Type B pancreatic cell (in vitro differentiated cells): ENCODE measurements at places on chromosomes 5 and 9. TPM values are rescaled to one million over a fixed set of nuclear protein-coding genes. Genes with fewer than 3 reads are reported as not detected.

ACTBL2 gene
- not detected in 2 replicates for total RNA-seq

ATP6V1G1 gene
- total RNA-seq, result 110 and 147 TPM in 2 replicates

GRCh38 chr5:95382801-95383200 lies 8.4 kb upstream of the FAM81B start:
- H3K27me3 ChIP-seq, result no peaks in the 10 kb centered on the region
- peak overlapping the region; percentile 1 for H3K27ac ChIP-seq
- peak overlapping the region; percentile 19 for H3K4me3 ChIP-seq
- no peak for DNase-seq
- H3K4me1 ChIP-seq, result peaks cover 14% of the 10 kb centered on the region

IQGAP2 gene
- 20.2 and 24.7 TPM in 2 replicates for total RNA-seq

DNA sequence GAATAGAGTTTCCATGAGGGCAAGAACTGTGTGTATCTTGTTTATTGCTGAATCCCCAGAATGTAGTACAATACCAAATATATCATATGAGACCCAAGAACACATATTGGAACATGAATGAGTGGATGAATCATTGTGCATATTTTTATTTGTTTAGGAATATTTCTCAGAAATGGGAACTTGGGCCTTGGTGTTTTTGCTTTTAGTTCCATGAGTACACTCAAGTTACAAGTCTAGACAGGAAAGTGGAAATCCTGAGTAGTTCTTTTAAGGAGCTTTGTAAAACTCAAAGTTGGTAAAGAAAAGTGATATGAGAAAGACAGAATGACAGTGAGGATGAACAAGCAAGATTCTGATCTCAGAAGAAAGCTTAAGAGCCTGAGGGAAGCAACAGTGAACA lies 647.0 kb downstream of the EFNA5 start:
- peaks cover 3% of the 10 kb centered on the region for H3K27me3 ChIP-seq
- H3K4me3 ChIP-seq, result no peak overlapping the region
- no peak overlapping the region for H3K27ac ChIP-seq
- no peaks in the 10 kb centered on the region for H3K36me3 ChIP-seq
- no peaks in the 10 kb centered on the region for H3K4me1 ChIP-seq
- DNase-seq, result no peak

DNA sequence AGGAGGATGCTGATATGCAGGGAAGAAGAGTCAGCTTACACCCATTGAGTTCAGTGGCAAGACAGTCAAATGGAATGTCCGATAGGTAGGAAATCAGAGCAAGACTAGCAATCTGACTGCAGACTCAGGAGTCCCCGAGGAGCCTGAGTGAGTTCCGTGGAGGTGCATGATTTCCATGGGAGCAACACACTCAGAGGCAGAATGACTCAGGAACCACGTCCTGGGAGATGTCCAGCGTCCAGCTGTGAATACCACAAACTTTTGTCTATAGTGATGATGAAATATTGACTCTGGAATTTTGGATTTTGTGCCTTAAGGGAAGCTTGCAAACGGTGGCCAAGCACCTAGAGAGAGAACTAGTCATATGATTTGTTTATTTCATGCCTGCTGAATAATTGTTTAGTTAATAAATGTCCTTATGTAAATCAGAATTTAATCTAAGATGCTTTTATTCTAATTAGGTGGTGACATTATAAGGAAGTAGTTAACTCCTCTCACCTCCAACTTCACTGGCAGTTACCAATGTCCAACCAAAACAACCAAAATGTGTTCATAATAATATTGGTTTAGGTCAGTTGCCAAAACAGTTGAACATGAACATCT lies 100.4 kb downstream of the PDE4D start:
- no peak overlapping the region for H3K4me3 ChIP-seq
- no peaks in the 10 kb centered on the region for H3K36me3 ChIP-seq
- H3K27me3 ChIP-seq, result peaks cover 5% of the 10 kb centered on the region
- DNase-seq, result no peak

GHR gene
- 2.6 and 6.5 TPM in 2 replicates for total RNA-seq

DNA sequence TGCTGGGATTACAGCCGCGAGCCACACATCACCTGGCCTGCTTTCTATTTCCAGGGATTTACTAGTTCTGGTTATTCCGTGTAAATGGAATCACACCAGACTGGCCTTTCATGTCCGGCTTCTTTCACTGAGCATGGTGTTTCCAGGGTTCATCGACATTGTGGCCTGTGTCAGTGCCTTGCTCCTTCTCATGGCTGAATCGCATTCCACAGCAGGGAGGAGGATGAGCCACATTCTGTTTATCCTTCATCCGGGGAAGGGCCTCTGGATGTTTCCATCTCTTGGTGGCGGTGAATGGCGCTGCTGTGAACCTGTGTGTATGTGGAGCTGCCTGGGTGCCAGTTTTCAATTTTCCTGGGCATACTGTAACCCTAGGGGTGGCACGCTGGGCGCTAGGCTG lies 58.7 kb upstream of the RNU6ATAC start:
- H3K4me1 ChIP-seq, result peaks cover 28% of the 10 kb centered on the region
- peak overlapping the region; percentile 46 for H3K27ac ChIP-seq
- no peak for DNase-seq

PRDM9 gene
- not detected in 2 replicates for total RNA-seq

DNA sequence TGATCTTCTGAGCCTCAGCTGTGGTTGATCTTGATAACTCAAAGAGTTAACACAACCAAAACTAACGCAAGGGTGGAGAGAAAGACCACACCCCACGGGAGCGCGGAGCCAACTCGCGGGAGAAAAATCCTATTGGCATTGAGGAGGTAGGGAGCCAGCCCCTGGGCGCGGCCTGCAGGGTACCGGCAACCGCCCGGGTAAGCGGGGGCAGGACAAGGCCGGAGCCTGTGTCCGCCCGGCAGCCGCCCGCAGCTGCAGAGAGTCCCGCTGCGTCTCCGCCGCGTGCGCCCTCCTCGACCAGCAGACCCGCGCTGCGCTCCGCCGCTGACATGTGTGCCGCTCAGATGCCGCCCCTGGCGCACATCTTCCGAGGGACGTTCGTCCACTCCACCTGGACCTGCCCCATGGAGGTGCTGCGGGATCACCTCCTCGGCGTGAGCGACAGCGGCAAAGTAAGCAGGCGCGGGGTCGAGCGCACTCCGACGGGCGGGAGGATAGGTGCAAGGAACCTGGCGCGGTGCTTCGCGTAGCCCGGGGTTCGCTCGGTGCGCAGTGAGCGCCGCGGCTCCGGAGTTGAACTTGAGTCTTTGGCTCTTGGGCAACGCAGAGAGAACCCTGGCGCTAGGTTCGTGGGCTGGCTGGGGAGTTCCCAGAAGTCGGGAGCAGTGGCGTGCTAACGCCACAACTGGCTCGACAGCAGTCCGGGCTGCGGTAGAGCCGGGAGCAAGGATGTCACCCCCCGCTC lies at the start of gene GDA:
Gene GDA, plus strand, starts transcription at position 210 of the 745 bp plus-strand sequence. Its CDS starts 120 bp downstream, at position 330.
- H3K36me3 ChIP-seq, result no peaks in the 10 kb centered on the region
- peak within 1 kb of the TSS; percentile 69 for H3K4me3 ChIP-seq
- DNase-seq, result no peak
- no peaks in the 10 kb centered on the region for H3K4me1 ChIP-seq
- no peak within 1 kb of the TSS for H3K27ac ChIP-seq
- peaks cover 45% of the 10 kb centered on the region for H3K27me3 ChIP-seq

BTNL3 gene
- 0.82 and 2.7 TPM in 2 replicates for total RNA-seq

DNA sequence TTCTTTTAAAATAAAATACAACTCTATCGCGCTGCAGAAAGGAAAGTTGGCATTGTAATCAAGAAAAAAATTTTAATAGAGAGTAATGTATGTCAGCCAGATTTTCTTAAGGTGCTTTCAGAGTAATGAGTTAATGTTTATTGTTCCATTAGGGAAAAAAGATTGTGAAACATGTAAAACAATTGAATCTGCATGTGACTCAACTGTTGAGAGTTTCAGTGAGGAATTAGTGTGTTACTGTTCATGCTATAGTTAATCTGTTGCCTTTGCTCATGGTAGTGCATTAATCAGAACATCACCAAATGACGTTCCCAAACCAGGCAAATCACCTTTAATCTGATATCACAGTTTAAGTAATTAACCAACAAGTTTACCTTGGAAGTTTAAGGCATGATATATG lies 600.5 kb downstream of the NR2F1-AS1 start:
- H3K4me1 ChIP-seq, result peaks cover 10% of the 10 kb centered on the region
- no peak overlapping the region for H3K4me3 ChIP-seq
- H3K27me3 ChIP-seq, result peaks cover 4% of the 10 kb centered on the region

- no peak overlapping the region for H3K27ac ChIP-seq
- no peaks in the 10 kb centered on the region for H3K4me1 ChIP-seq
- H3K4me3 ChIP-seq, result no peak overlapping the region
- H3K27me3 ChIP-seq, result peaks cover 41% of the 10 kb centered on the region
- H3K36me3 ChIP-seq, result no peaks in the 10 kb centered on the region
- DNase-seq, result peak; percentile 51
Observed at GRCh38 chr5:6399980-6400910, 21.9 kb upstream of the MED10 start.

TAF11L4 gene
- not detected in 2 replicates for total RNA-seq

GRCh38 chr5:93193431-93194347 lies 387.3 kb downstream of the NR2F1-AS1 start:
- H3K27me3 ChIP-seq, result peaks cover 19% of the 10 kb centered on the region
- H3K36me3 ChIP-seq, result no peaks in the 10 kb centered on the region
- no peak overlapping the region for H3K4me3 ChIP-seq
- H3K4me1 ChIP-seq, result peaks cover 22% of the 10 kb centered on the region
- no peak for DNase-seq
- H3K27ac ChIP-seq, result no peak overlapping the region

ANKRD34B gene
- total RNA-seq, result 0.07 and 0.19 TPM in 2 replicates

UNC5A gene
- total RNA-seq, result 1.4 and 1.7 TPM in 2 replicates

ZNF454 gene
- 0.12 TPM in 1 of 2 replicates, not detected in the other for total RNA-seq

GRCh38 chr9:71706176-71706575 lies 62.1 kb downstream of the CEMIP2 start:
- peaks cover 41% of the 10 kb centered on the region for H3K36me3 ChIP-seq
- DNase-seq, result no peak
- H3K27me3 ChIP-seq, result no peaks in the 10 kb centered on the region
- H3K4me1 ChIP-seq, result no peaks in the 10 kb centered on the region

GRCh38 chr9:962023-962422 lies 14.4 kb upstream of the DMRT3 start:
- no peak for DNase-seq
- peaks cover 89% of the 10 kb centered on the region for H3K27me3 ChIP-seq
- peaks cover 7% of the 10 kb centered on the region for H3K4me1 ChIP-seq

DNA sequence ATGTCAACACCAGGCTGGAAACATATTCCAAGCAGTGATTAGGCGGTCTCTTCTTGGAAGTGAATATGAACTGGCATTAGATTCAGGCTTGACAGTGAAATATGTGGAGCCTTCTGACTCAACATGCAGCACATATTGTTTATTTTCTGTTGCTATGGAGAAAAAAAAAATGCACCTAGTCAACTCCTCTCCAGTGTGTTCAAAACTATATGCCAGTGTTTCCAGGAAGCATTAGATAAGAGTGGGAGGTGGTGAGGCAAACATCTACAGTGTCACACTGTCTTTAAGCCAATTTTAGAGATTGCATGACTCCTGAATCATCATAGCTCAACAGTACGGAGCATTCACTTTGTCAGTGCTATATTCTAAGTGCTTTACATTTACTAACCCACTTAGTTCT lies 117.9 kb downstream of the HCN1 start:
- H3K4me1 ChIP-seq, result no peaks in the 10 kb centered on the region
- no peaks in the 10 kb centered on the region for H3K36me3 ChIP-seq
- no peak for DNase-seq
- H3K27me3 ChIP-seq, result no peaks in the 10 kb centered on the region
- H3K27ac ChIP-seq, result no peak overlapping the region

- H3K36me3 ChIP-seq, result no peaks in the 10 kb centered on the region
- no peaks in the 10 kb centered on the region for H3K27me3 ChIP-seq
- H3K27ac ChIP-seq, result no peak overlapping the region
- H3K4me3 ChIP-seq, result no peak overlapping the region
- DNase-seq, result no peak
Observed at GRCh38 chr5:163105456-163105855, 331.9 kb upstream of the CCNG1 start.

DNA sequence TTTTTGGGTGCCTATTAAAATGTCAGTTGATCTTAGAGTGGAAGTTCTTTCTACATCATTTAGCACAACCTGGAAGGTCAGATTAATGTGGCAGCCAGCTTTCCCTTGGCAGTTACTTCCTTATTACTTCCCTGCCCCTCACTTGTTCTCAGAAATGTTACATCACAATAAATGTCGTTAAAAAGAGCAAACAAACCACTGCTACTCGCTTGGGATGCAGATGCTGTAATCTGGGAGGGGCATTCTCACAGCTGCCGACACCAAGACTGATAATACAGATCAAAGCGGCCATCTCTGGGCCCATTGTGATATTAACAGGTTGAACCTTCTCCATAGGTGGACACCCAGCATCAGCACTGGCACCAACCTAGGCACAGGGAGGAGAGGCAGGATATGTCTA lies 29.3 kb downstream of the PLAC8L1 start:
- no peak for DNase-seq
- no peaks in the 10 kb centered on the region for H3K36me3 ChIP-seq
- no peak overlapping the region for H3K27ac ChIP-seq
- H3K4me1 ChIP-seq, result peaks cover 10% of the 10 kb centered on the region
- H3K27me3 ChIP-seq, result peaks cover 3% of the 10 kb centered on the region

FBXO4 gene
- 5.7 and 7.9 TPM in 2 replicates for total RNA-seq

DNA sequence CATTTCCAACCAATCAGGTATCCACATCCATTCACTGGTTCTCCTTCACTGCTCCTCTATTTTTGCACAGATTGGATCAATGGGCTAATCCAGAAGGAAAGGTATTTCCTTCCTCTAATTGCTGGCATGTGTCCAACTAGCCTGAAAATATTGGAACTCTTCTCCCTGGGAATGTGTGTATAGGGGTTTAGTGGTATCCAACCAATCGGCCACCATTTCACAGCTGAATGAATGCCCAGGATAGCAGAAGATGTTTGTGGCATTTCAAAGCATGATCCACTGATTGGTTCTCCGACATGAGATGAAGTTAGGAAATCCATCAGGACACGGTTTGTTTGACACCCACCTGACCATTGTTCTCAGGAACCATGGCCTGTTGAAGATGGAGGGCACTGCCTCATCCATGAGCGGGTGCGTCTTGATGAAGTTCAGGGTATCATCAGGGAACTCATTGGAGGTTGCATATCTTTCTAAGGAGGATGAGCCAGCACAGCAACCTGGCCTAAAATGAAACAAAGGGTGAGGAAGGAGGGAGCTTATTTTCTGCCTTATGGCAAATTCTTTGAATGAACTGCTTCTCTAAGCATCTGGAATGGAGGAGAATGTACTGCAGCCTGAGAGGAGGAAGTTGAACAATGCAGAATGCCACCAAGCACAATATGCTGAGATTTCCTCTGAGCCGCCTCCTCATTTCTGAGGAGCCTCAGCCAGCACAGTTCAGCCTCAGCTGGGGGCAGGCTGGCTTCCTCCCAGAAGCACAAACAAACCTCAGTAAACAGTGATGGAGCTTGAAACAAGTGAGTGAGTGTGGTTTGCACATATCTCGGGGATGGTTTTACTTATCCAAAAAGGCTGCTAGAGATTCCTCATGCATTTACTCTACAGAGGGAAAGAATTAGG lies 94.6 kb downstream of the SEMA6A start:
- H3K27ac ChIP-seq, result no peak overlapping the region
- peaks cover 72% of the 10 kb centered on the region for H3K36me3 ChIP-seq
- no peaks in the 10 kb centered on the region for H3K27me3 ChIP-seq

DNA sequence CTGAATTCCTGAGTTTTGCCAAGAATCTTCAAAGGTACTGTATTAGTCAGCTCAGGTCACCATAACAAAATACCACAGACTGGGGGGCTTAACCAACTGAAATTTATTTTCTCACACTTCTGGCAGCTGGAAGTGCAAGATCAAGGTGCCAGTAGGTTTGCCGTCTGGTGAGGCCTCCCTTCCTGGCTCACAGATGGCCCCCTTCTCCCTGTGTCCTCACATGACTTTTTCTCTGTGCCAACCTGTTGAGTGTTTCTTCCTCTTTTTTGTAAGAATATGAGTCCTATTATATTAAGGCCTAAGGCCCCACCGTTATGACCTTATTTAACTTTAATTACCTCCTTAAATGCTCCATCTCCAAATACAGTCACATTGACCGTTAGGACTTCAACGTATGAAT lies 156.1 kb upstream of the KIF2A start:
- H3K27ac ChIP-seq, result no peak overlapping the region
- DNase-seq, result no peak
- H3K27me3 ChIP-seq, result peaks cover 10% of the 10 kb centered on the region
- no peaks in the 10 kb centered on the region for H3K36me3 ChIP-seq
